ENCODE measurements at places on chromosomes 2 and 18.

DNA sequence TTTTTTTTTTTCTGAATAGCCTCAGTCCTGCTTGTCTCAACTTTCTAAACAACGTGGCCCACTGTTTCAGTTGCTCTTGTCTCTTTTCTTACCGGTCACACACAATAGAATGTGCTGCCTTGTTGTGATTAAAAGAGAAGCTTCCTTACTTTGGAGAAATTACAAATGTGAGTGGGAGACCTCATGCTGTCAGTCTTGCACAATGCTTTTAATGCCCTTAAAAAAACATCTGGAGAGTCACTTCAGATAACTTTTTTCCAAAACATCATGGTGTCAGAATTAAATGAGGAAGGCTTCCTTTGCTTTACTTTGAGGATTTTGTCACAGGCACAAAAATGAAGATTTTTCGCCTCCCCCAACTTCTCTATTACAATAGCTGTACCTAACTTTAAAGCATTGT, 37.7 kb downstream of the LHCGR start:
- DNase-seq, result no peak

DNA sequence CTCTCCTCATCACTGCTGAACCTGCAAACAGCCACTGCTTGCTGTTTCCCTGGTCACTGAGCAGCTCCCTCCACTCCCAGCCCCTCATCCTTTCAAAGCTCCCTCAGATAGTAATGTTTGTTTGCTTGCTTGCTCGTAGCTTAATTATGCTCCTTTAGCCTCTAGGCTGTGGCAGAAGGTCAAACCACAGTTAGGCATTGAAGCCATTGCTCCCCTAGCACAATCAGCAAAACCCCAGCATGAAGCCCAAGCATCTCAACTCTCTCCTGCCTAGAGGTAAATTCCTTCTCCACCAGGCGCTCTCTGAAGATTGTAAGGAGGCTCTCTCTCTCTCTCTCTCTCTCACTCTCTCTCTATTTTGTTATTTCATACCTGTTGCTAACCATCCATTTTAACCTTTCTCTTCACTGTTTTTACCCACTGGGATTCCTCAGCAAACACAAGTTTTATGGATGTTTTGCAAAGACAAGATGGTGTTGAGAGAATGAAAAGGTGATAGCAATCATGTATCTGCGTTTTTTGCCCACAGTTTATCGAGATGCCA, 135.9 kb upstream of the HNRNPA3 start:
- no peak for DNase-seq

DNA sequence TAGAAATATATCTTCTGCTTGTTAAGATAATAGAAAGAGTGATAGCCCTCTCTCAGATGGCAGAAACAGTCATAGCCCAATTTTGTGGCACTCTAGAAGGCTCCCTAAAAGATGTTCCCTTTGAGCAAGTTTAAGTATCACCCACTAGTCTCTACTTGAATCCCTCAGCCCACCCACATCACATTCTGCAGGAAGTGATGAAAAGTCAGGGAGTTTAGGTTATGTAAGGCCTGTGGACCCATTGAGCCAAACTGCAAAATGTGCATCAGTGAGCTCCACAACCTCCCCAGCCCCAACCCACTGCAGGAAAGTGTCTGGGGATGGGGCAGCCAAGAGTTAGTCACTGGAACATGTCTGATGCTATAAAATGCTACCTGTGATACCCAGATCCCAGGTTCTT, 25.6 kb downstream of the ANKRD44 start:
- no peak for DNase-seq

DNA sequence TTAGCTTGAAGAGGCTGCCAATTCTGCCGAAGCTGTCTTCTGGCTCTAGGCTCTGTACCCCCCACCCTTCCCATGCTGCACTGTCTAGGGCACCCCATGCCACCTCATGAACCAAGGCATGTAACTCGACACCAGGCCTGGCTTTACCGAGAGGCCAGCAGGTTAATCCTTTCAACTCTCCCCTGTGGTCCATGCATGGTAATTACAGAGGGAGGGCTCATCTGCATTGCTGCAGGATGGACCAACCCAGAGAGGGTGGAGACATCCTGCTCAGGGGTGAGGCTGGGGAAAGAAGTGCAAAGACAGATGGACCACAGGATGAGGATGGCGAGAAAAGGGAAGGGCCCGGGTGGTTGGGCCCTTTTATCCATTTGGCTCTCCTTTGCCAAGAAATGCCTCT, 65.8 kb downstream of the KCTD1 start:
- DNase-seq, result no peak

GRCh38 chr18:41266616-41267015, 688.4 kb upstream of the PIK3C3 start:
- DNase-seq, result no peak

DNA sequence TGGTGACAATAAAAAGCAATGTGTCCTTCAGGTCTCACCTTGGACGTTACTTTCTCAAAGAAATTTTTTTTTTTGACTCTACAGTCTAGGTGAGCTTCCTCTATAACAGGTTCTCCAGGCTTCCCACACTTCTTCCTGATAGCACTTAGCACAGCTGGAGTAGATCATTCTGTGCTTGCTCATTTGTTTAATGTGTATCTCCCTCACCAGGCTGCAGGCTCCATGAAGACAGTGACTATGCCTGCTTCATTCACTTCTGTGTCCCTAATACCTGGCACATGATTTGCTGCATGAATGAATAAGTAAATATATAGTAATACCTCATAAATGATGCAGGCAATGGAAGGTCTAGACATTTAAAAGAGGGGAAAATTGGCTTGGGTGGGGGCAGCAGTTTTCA, 109.9 kb upstream of the CD302 start:
- no peak for DNase-seq

- no peak for DNase-seq
These were observed 66.0 kb upstream of the PMAIP1 start for GRCh38 chr18:59833785-59834184.

DNA sequence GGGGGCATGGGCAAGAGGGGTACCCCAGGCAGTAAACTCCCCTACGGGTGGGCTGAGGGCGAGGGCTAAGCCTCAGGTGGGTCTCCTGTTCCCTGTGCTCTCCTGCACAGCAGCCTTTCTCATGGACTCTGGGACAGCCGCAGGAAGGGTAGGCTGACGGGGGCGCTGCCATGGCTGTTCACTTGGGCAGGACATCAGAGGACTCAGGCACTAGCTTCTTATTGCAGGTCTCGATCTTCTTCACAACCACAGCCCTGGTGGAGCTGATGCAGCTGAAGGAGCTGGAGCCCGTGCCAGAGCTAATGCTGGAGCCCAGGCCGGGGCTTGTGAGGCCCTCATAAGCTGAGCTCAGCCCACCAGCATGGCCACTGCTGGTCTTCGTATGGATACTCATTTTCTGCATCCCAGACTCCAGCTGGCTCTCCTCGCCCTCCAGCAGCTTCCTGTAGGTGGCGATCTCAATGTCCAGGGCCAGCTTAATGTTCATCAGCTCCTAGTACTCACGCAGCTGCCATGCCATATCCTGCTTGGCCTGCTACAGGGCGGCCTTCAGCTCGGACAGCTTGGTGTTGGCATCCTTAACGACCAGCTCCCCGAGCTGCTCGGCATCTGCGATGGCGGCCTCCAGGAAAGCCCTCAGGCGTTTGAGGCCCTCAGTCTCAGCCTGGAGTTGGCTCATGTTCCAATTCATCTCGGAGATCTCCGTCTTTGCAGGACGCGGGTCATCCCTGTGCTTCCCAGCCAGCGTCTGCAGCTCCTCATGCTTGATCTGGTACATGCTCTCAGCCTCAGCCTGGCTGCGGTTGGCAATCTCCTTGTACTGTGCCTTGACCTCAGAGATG, 359.8 kb upstream of the SETBP1 start:
- no peak for DNase-seq

- no peak for DNase-seq
These were observed 111.2 kb upstream of the ID2 start for GRCh38 chr2:8570637-8571036.

DNA sequence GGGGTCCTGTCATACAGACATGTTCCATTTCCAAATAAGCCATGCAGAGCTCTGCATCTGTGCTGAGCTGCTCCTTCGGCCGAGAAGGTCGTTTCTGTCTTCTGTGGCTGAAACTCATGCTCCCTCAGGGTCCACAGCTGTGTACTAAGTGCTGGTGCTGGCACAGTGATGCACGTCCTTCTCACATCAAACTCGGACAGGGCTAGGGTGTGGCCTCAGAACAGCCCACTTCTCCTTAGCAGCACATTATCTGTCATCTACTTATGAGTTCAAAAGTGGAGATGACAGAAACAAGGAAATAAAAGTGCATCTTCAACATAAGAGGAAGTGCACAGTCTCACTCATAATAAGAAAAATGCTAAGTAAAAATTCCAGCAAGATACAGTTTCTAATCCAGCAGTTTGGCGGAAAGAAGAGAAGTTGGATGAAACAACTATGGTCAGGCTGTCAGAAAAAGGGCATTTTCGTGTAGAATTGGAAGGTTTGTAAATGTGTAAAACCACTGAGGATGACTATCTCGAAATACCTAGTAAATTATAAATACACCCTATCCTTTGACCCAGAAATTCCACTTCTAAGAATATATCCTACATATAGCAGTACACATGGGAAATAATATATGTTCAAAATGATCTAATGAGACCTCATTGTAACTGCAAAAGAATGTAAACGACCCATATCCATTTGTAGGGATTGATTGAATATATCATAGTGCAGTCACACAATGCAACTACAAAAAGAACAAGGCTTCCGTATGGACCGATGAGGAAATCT, 53.7 kb upstream of the APCDD1 start:
- no peak for DNase-seq

DNA sequence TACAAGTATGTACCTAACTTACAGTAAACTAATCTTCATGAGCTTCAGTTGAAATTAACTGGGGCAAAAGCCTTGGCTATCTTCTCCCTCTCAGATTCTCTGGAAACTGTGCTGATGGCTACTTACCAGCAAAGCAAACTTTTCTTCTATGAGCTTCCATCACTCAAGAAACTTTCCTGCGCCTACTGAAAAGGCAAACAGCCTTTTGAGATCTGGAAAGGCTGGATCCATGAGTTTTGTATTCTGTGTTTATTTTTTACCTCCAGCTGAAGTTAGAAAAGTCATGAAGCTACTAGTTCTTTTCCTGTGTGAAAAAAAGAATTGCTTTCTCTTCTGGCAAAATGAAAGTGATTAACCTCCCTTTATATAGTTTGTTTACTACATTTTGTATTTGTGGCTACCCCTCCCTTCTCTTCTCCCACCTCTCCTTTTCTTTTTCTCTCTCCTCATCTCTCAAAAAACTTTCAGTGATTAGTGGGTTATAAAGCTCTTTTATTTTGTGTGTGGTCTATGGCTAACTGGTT, 49.2 kb upstream of the RNF152 start:
- no peak for DNase-seq

DNA sequence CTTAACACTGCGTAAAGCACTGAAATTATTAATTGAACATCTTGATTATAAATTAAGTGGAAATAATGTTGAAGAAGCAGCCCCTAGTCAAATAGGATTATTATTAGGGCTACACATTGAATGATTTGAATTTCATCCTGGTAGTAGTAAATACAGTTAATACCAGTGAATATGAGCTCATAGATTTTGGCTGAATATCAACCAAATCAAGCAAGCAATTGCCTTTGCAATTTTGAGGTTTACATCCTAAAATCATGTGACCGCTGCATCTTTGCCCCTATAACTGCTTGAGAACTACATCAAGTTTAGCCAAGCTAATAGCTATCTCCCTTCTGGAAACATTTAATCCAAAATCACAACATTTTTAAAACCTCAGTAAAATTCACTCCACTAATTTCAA, 801.2 kb upstream of the PIK3C3 start:
- no peak for DNase-seq

DNA sequence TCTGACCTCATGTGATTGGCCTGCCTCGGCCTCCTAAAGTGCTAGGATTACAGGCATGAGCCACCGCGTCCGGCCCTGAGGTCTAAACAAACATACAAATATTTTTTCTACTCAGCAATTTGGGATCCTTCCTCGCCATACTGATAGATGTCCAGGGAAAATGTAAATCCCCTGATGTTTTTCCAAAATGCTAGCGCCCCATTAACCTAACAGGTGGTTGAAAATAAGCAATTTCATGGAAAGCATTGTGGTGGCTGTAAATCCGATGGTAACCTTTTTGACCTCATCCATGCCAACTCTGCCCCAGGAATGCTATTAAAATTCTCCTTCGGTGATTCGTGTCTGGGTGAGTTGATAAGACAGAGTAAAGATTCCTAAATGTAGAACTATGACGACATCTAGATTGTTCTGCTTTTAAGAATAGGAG, 19.3 kb downstream of the GEMIN6 start:
- no peak for DNase-seq

DNA sequence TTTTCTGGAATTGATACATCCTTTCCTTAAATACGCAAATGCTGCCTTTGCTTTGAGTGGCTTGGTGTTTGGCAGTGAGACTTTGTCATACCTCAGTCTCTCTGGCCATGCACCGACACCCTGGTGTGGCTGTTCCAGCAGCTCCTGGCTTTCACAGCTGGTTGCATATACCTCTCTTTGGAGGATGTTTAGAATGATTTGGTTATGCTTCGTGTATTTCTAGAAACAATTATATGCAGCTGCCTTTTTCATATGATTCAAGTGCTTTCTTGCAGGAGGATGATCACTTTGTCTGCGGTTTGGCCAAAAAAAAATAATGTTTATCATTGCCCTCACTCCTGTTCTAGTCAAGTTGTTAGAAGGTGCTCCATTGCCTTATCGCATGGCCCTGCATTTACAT, 95.0 kb upstream of the EML6 start:
- DNase-seq, result no peak

GRCh38 chr2:26809211-26809610, 23.4 kb downstream of the CENPA start:
- DNase-seq, result no peak

DNA sequence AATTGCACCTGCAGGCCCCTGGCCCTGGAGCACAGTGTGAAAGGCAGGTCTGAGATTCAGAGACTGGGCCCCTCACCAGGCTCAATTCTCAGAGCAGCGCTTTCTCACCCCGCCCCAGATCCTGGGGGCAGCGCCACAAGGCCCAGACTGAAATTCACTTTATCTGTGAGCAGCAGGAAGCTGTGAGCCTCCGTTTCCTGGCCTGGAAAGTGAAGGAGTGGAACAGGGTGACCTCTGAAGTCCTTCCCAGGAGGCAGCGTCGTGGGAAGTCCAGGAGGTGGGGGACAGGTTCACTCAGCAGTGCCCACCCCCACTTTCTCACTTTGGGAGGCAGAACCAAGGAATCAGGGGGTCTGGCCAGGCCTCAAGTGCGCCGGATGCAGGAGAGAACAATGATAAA, 235.4 kb downstream of the NDUFA10 start:
- DNase-seq, result no peak

DNA sequence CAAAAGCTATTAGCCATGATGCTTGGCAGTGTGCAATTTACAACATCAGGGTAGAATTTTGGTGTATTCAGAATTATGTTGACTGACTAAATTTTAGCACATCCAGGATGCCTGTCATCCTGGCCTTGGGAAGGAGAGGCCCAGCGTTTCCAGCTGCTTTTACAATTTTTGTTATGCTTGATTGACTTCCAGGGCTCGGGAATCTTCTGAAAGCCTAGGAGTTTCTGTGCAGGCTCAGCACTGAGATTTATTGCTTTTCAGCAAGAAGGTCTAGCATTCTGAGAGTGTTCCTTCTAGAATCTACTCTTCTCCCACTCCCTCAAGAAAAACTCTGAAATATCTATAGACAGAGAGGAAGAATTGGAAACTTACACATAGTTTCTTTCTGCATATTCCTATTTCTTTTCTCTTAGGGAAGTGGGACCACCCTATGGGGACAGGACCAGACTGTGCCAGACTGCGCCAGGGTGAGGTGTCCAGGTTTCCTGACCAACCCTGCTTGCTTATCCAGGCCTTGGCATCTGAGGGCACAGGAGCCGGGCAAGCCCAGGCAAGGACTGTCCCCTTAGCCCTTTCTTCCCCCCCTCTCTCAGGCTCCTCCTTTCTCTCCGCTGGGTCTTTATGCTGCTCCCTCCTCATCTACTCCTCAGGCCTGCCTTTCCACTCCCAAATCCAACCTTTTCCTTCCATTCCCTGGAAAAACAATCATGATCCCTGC, 26.9 kb downstream of the MAIP1 start:
- peak; percentile 48 for DNase-seq

Measured in tongue (tissue), 3 donors.